Thymus (tissue), 14 donors: ENCODE measurements at places on chromosomes 5 and 9.

DNA sequence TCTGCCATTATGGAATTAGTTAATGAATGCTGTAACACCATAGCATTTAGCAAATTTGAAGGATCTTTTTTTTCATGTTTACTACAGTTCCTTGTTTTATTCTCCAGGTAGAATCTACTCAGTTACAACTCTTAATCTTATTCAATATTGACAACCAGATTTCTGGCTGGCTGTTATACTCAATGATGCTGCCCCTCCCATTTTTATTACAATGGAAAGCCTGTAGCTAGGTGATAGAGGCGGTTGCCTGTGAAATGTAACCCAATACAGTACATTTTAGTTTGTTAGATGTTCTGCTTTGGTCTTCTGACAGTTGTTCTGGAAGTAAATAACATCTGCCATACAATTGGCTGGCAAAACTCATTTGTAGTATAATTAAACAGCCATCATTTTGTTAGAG lies 294.2 kb downstream of the DMRTA1 start:
- DNase-seq: no peak

- no peak for DNase-seq
Observed at GRCh38 chr5:111345731-111346130, 121.5 kb downstream of the CAMK4 start.

DNA sequence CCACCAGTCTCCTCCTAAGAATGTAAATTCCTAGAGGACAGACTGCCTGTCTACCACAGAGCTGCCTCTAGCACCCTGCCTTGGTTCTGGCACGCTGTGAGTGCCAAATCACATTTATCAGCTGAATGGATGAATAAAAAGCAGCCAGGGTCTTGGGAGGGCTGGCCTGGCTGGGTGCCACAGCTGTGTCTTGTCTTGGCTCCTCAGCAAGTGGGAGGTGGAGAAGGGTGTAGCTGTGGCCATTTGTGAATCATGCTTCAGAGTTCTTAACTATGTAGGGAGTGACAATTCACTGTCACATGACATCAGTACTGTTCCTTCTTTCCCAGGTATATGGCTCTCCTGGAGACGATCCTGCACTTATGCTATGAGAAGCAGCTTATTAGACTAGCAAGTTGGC lies 70.6 kb downstream of the DCP2 start:
- DNase-seq: no peak

DNA sequence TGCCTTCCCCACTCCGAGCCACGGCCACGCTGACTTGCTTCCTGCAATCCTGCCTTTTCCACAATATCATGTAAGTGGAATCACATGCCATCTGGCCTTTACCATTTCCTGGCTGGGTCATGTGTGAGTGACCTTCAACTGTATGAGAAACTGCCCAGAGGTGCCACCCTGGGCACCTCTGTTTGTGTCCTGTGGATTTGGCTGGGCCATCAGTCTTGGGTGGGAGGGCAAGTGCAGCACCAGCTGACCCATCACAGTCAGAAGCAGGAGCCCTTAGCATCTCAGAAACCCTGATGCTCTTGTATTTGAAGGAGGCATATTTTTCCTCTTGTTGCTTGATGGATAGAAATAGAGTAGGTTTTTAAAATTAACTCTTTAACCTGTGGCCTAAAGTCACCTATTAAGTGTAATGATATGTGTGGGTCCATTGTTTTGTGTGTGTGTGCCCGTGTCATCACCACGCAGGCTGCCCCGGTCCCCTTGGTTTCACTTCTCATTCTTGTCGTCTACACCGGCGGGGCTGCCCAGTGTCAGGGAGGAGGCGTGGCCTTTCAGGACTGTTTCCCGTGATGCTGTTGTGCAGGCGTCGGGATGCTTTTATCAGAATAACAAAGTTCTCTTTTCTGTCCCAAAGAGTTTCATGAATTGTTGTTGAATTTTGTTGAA lies 52.1 kb upstream of the CACNA1B start:
- no peak for DNase-seq

GRCh38 chr5:172090976-172091547 lies 84.6 kb upstream of the FBXW11 start:
- no peak for DNase-seq

DNA sequence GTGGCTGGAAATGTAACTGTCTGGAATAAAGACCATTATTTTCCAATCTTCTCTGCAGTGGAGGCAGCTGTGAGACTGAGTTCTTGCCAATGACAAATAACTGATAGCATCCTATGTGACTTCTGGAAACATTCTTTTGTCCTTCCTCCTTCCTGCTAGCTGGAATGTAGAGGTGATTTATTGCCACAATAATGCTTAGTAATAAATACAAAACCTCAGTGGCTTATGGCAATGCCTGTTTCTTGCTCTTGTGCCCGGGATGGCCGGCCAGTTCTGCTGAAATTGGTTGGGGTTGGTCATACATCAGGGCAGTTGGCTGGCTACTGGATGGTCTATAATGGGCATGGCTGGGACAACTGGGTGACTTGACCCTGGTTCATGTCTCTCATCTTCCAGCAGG lies 12.2 kb upstream of the TEX48 start:
- no peak for DNase-seq

DNA sequence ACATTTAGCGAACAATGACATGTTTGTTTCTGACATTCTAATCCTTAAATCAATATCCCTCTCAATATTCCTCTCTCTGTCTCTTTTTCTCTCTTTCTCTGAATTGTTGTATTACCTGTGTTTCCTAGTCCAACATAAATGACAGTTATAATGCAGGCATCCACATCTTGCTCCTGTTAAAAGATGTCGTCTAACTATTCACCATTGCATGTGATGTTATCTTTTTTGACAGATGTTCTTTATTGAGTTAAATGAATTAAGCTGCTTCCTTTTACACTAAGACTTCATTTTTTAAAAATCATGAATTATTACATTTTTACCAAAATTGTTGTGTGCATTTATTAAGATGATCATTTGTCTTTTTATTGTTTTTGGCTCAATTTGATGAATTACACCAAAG lies 527.5 kb downstream of the PRR16 start:
- DNase-seq: no peak

DNA sequence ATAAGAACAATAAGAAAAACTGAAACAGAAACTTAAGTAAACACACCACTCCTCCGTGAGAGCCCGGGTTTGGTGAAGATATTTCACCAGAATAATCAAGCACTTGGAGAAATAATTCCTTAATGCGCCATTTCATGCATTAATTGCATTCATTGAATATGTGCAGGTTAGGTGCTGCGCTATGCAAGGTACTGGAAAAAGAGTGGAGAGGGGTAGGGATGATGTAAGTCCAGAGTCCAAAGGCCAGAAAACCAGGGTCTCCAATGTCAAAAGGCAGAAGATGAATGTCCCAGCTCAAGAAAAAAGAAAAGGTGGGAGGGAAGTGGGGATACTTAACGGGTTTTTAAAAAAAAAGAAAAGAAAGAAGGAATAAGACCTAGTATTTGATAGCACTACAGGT lies 669 bp upstream of the ZFP37 start:
- DNase-seq: no peak

- DNase-seq: no peak
Observed at GRCh38 chr5:176781054-176781375, 29.3 kb upstream of the UNC5A start.

DNA sequence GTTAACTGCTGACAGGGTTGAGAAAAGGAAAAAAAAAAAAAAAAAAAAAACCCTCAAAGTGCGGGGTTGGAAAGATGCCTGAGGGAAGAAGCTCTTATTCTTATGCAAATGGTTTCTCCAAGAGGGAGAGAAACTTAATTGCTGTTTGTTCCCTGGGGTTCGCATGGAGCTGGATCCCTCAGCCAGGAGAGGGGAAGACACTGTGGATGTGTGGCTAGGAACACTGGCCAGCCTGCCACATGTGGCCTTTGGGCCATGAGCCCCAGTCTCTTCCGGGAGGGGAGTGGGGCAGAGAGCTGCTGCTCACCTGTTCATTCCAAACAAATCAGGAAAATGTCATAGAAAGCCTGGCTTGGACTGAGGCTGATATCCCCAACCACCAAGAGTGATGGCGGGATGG lies 9.4 kb upstream of the SCGB3A2 start:
- DNase-seq: no peak

GRCh38 chr5:74977471-74977870 lies 74.9 kb downstream of the GCNT4 start:
- no peak for DNase-seq

DNA sequence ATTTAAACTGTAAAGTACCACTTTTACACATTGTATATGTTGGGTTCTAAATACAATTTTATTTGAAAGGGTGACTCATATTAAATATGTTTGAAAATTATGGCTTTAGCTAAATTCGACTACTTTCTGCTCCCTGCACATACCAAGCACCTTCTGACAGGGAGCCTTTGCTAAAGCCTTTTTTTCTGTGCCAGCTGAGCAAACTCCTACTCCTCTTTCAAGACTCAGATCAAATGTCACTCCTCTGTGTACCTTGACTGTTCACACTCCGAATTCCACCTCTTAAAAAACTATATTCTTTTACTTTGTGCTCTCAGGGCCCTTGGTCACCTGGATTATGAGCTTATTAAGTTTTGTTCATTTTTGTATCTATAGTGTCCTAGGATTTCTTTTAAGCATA lies 6.5 kb upstream of the OXCT1 start:
- DNase-seq: no peak

- no peak for DNase-seq
Observed at GRCh38 chr9:107710546-107710945, 221.0 kb upstream of the KLF4 start.

- no peak for DNase-seq
Observed at GRCh38 chr5:114325541-114325940, 36.3 kb upstream of the KCNN2 start.

DNA sequence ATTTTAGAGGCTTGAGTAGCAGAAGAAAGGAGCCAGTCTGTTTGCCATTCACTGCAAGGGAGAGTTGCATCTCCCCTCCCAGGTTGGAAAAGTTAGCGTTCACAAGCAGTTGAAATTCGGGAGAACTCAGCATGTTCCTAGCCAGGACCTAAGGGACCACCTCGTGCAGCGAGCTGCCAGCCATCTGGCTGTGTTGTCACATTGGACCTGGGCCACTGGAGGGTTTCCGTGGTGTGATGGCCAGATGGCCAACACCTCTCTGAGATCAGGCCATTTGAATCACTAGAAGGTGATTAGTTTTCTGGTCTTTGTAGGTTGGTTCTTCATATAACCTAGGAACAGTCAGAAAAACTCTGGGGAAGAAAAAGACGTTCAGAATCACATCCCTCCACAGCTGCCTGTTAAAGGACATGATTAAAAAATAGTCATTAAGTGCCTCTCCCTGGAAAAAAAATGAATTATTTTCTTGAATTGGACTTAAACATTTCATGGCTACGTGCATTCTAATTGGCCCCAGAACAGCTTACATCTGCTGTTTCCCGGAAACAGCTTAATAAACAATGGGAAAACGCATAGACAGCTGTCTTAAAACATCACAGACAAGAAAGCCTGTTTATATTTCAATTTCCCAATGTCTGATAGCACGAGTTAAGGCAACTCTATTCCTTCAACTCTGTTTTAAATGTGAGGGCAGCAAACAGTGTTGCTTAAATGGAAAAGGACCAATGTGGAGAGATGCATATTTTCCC lies 303.9 kb downstream of the TENT4A start:
- DNase-seq: no peak
